ENCODE measurements at places on chromosomes 3 and 15. TPM values are rescaled to one million over a fixed set of nuclear protein-coding genes. Genes with fewer than 3 reads are reported as not detected.

Gene PLA1A
- not detected for total RNA-seq

Gene TMIE
- total RNA-seq: 0.18 TPM

Gene C3orf62
- total RNA-seq: 5.6 TPM

Gene SNRPN
- 117 TPM for total RNA-seq

Gene APOD
- 1.8 TPM for total RNA-seq

Gene KCNAB1
- total RNA-seq: 11.7 TPM

Gene SLC24A5
- total RNA-seq: not detected

Gene SUSD5
- 15.3 TPM for total RNA-seq
